GM23338 (cell line): ENCODE measurements at places on chromosomes 3 and 15. TPM values are rescaled to one million over a fixed set of nuclear protein-coding genes. Genes with fewer than 3 reads are reported as not detected.

LRRC31 gene
- total RNA-seq, result not detected in 2 replicates

MED12L gene
- 23.7 and 25.0 TPM in 2 replicates for total RNA-seq

WDR93 gene
- total RNA-seq, result 0.14 TPM in 1 of 2 replicates, not detected in the other

VPS39 gene
- total RNA-seq, result 45.1 and 46.1 TPM in 2 replicates

RGMA gene
- 24.6 and 34.2 TPM in 2 replicates for total RNA-seq

GPR87 gene
- total RNA-seq, result not detected in 2 replicates

CLCN2 gene
- total RNA-seq, result 9.2 and 10.7 TPM in 2 replicates

ADIPOQ gene
- total RNA-seq, result not detected in 2 replicates

IL17RB gene
- total RNA-seq, result 5.7 and 8.3 TPM in 2 replicates

ITIH1 gene
- total RNA-seq, result not detected in 2 replicates

HESX1 gene
- total RNA-seq, result 11.9 and 21.1 TPM in 2 replicates

SENP5 gene
- total RNA-seq, result 34.3 and 44.0 TPM in 2 replicates

EFCC1 gene
- total RNA-seq, result 0.27 TPM in 1 of 2 replicates, not detected in the other

USP8 gene
- total RNA-seq, result 60.3 and 64.8 TPM in 2 replicates

RTP3 gene
- total RNA-seq, result 0.97 TPM in 1 of 2 replicates, not detected in the other

OCA2 gene
- total RNA-seq, result 0.39 and 0.69 TPM in 2 replicates

GOLGA6D gene
- 1.0 and 2.1 TPM in 2 replicates for total RNA-seq

ERC2 gene
- total RNA-seq, result 11.8 and 12.2 TPM in 2 replicates

SAMD7 gene
- total RNA-seq, result not detected in 2 replicates

TNFSF10 gene
- total RNA-seq, result not detected in 2 replicates

PIERCE2 gene
- total RNA-seq, result 3.8 TPM in 1 of 2 replicates, not detected in the other

IQCF6 gene
- total RNA-seq, result not detected in 2 replicates

IQCH gene
- 1.0 and 4.6 TPM in 2 replicates for total RNA-seq

CAMKV gene
- total RNA-seq, result 80.1 and 83.0 TPM in 2 replicates

ITIH4 gene
- 1.4 and 6.4 TPM in 2 replicates for total RNA-seq

MUC4 gene
- total RNA-seq, result 1.3 and 1.6 TPM in 2 replicates

TRIM42 gene
- not detected in 2 replicates for total RNA-seq

THRB gene
- 3.2 and 8.0 TPM in 2 replicates for total RNA-seq

ZBED2 gene
- total RNA-seq, result not detected in 2 replicates

ZNF80 gene
- total RNA-seq, result not detected in 2 replicates

TMEM45A gene
- 6.5 and 7.0 TPM in 2 replicates for total RNA-seq

TRIM59 gene
- total RNA-seq, result 46.2 and 49.4 TPM in 2 replicates

FMN1 gene
- 1.6 and 2.1 TPM in 2 replicates for total RNA-seq

SEMA3G gene
- 2.2 and 2.5 TPM in 2 replicates for total RNA-seq

SMCO1 gene
- not detected in 2 replicates for total RNA-seq

EPHB3 gene
- total RNA-seq, result 1.0 and 2.0 TPM in 2 replicates

NPAP1 gene
- 0.24 and 0.47 TPM in 2 replicates for total RNA-seq

CCK gene
- 1.0 and 4.2 TPM in 2 replicates for total RNA-seq

HRH1 gene
- total RNA-seq, result 0.35 TPM in 1 of 2 replicates, not detected in the other

SNTN gene
- not detected in 2 replicates for total RNA-seq

ADCY5 gene
- 10.2 and 10.3 TPM in 2 replicates for total RNA-seq

SLC12A8 gene
- 10.1 and 15.9 TPM in 2 replicates for total RNA-seq

P2RY13 gene
- not detected in 2 replicates for total RNA-seq
